ENCODE measurements at places on chromosomes 4 and X.

- no peak for DNase-seq
These were observed 5.5 kb downstream of the MPP1 start for GRCh38 chrX:154799556-154800348.

DNA sequence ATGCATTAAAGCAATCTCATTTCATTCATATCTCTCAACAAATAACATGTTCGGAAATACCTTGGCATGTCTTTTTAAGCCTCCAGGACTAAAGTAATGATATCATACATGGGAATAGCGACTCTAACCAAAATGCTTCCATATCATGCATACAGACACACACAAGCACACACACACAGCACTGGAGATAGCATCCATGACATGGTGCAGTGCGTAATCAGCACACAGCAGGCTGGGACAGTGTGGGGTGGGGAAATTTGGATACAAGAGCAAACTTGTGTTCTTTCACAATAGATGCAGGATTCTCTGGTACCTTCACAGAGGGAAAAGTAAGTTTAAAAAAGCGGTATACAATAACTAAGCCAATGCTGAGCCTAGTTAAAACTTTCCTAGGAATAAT, 132.3 kb upstream of the HPGD start:
- no peak for DNase-seq

DNA sequence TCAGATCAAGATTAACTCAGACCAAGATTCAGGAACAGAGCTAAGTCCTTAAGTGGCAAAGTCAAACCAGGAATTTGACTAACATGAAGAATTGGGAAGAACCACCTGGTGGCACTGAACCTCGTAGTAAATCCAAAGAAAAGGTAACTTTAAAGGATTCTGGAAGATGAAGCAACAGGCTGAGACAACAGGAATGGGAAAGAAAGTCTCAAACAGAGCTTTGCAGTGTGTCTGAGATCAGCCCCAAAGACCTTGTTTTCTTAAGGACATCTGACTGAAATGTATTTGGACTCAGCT, 126.1 kb downstream of the ASB9 start:
- no peak for DNase-seq

DNA sequence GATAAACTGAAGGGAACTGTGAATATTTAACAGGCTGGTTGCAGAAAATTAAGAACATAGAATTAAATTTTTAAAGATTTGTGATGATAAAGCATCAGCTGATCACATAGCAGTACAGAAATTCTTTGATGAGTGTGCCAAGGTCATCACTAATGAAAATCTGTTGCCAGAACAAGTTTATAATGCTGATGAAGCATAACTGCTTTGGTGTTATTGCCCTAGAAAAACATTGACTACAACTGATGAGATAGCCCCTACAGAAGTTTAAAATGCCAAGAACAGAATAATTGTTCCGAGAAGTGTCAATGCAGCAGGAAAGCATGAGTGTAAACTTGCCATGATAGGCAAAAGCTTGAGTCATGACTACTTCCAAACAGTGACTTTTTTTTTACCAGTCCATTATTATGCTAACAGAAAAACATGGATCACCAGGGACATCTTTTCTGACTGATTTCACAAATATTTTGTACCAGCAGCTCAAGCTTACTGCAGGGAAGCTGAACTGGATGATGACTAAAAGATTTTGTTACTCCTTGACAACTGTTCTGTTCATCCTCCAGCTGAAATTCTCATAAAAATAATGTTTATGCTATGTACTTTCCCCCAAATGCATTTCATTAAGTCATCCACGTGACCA, 1136.6 kb downstream of the FAT4 start:
- no peak for DNase-seq

DNA sequence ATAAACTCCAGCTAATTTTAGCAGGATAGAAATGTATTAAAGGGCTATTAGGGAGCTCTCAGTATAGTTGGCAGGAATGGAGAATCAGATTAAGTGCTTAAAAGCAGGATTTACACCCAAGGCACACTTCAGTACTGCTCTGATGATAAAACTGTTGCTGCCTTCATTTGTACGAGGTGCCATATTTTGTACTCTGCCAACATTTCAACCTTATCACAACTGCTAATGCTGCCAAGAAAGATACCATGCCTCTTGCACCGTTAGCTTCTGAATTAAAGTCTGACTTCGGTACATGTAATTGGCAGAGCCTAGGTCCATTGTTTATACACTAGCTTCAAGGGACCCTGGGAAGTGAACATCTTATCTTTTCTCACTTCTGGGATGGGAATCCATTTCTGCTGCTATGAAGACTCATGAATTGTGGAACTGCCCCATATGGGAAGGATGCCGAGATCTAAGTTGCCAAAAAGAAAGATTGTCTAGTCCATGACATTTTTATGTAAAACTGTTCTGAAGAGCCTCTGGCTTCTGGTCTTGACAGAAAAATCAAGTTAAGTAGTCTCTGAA, 624.0 kb upstream of the IGFBP7 start:
- no peak for DNase-seq

- no peak for DNase-seq
These were observed 30.6 kb downstream of the HOPX start for GRCh38 chr4:56650262-56651055.

DNA sequence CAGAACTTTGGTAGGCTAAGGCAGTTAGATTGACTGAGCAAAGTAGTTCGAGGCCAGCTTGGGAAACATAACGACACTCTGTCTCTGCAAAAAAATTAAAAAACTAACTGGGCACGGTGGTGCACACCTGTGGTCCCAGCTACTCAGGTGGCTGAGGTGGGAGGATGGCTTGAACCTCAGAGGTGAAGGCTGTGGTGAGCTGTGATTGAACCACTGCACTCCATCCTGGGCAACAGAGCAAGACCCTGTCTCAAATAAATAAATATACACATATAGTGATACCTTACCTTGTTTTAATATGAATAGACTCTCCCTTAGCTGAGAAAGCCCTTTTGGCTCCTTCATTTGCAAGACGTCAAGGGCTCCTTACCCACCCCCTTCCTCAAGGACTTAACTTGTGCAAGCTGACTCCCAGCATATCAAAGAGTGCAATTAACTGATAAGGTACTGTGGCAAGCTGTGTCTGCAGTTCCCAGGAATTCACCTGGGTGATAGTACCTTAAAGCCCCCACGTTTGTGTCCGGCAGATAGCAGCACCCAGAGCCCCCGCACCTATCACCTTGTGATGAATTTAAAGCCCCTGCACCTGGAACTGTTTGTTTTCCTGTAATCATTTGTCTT, 655.6 kb upstream of the GALNTL6 start:
- no peak for DNase-seq

- DNase-seq, result no peak
These were observed 3.9 kb downstream of the MTHFD2L start for GRCh38 chr4:74161666-74162450.

DNA sequence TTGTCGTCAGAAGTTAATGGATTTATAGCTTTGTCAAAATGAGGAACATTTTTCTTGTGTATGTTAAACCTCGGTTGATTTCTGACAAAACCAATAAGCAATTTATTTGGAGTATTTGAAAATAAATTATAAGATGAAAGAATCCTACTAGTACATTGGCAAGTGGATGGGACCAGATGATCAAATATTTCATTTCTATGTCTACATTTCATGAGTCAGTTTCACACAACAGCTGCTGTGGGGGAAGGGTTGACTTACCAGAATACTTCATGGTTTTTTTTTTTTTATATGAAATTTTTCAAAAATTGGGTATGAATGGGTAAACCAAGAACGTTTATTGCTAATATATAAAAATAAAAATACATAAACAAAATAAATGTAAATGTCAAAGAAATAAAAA, 39.4 kb downstream of the RAPGEF2 start:
- DNase-seq, result no peak

GRCh38 chr4:30396772-30397475, 323.2 kb upstream of the PCDH7 start:
- DNase-seq, result no peak

DNA sequence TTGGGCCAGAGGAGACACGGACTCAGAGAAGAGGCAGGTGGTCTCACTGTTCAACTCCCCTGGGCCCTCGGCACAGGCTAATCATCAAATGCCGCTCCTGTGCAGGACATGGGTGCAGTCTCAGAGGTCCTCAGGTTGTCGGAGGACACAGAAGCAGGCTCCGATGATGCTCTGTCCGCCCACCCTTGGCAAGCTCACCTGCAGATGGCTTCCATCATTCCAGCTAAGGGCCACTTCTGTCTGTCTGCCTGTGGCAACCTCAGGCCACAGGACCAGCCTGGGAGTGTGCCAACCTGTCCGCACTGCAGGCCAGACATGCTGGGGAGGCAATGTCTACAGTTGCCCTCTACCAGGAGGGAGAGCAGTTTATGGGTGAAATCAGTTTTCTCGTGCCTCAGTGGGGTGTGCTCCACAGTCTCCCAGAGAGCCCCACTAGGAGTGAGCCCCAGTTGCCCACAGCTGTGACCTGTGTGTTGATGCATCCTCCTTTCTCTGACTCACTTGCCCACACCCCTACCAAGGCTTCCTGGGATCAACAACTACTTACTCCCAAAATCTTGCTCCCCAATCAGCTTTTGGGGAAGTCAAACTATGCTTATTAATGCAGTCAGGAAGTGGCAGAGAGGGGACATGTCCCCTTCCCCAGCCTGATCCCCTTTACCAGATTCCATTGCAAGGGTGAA, 55.9 kb downstream of the HTRA3 start:
- no peak for DNase-seq

- DNase-seq, result no peak
These were observed 6.1 kb downstream of the APLN start for GRCh38 chrX:129648514-129649267.

DNA sequence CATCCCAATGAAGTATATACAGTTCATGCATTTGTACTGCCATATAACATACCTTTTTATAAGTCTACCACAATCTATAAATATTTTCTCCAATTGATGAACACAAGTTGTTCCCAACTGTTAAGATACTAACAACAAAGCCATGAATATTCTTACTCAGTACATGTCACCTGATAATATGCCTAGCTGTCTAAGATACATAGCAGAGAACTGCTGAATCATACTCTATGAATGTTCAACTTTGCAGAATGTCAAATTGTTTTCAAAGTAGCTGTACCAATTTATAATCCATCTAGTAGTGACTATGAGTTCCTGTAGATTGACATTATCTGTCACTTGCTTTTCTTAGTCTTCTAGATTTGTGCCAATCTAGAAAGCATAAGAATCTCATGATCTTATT, 84.9 kb downstream of the RAB28 start:
- DNase-seq, result no peak

- no peak for DNase-seq
These were observed 107.1 kb downstream of the FAM193A start for GRCh38 chr4:2643555-2643954.

GRCh38 chr4:184591070-184591677, 58.1 kb downstream of the CASP3 start:
- DNase-seq, result no peak

- DNase-seq, result no peak
These were observed 79.3 kb upstream of the C4orf50 start for GRCh38 chr4:6097581-6097980.

DNA sequence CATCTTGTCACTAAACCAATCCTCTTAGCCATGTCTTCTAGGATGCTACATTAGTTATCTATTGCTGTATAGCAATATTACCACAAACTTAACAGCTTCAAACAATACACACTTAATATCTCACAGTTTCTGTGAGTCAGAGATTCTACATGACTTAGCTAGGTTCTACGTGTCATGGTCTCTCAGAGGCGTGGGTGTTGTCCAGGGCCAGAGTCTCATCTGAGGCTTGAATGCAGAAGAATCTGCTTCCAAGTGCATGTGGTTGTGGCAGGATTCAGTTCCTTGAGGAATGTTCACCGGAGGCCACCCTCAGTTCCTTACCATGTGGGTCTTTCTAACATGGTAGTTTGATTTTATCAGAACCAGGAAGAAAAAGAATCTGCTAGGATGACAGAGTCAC, 26.4 kb downstream of the PPP1R2C start:
- DNase-seq, result no peak

GRCh38 chr4:1767061-1767769, 25.9 kb upstream of the FGFR3 start:
- DNase-seq, result no peak

- DNase-seq, result no peak
These were observed 104.8 kb upstream of the PDE5A start for GRCh38 chr4:119733431-119733830.

GRCh38 chrX:118495958-118496762, 545 bp downstream of the DOCK11 start:
- peak; percentile 61 for DNase-seq

DNA sequence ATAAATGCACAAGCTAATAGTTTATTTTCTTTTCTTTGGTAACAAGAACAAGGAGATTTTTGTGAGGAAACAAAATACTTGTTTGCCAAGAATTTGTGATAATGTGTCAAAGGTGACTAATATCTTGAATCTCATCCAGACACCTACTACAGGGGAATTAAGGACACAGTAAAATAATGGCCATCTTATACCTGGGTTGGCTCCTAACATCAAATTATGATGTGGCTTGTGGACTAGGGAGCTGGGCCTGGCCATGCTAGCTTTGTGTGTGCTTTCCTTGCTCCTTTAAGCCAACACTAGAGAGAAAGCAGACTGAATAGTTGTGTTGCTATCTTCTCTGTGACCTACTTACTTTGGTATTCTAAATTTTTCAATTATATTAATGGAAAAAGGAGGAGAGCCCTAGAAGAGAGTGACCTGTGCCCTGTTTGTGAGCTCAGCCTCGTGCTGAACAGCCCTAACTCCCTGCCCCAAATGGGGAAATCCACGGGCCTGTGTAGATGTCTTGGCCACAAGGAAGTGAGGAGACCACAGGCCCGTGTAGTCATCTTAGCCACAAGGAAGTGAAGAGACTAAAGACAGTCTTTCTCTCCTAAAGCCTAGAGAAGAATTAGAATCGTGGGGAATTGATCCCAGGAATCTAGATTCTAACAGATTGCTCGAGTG, 23.3 kb downstream of the ARHGAP24 start:
- DNase-seq, result no peak

DNA sequence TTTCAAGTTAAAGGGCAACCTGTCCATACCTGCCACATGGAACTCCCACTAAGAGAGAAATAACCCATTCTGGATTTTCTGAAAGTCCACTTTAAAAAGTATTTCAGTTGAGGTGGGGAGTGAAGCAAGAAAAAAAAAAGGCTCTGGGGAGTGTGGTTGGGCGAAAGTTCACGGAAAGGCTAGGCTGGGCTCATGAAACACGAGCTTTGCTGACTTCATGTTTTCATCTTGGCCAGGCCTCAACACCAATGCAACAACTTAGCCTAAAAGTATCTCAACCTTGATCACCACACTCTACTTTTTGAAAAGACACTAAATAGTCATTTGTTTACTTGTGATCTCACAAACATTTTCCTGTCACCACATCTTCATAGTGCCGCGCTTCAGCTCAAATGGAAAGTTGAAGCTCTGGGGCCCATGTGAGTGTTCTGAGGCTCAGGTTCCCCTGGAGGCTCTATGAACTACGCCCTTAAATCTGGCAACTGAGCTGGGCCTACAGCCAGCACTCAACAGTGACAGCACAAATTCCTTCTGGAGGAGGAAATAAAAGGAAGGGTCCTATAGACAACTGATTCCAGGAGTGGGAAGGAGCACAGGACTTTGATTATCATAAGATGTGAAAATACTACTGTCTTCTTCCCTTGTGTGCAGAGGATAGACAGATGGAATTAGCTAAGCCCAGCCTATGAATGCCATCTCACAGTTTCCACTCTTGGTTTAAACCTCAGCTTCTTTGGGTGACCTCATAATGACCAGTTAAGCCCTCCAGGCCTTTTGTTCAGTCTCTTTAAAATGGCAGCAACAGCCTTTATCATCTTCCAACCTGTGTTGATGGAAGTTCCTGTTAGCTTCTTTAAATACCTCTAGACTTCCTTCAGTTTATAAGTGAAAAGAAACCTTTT, 5.1 kb downstream of the CD40LG start:
- no peak for DNase-seq

GRCh38 chr4:8870647-8871416, 807 bp downstream of the HMX1 start:
- no peak for DNase-seq
